ENCODE measurements at places on chromosomes 4 and X.

- DNase-seq, result no peak
Observed at GRCh38 chr4:79687006-79687405, 279.0 kb upstream of the GK2 start.

- DNase-seq, result no peak
Observed at GRCh38 chrX:54066841-54067240, 22.6 kb upstream of the PHF8 start.

DNA sequence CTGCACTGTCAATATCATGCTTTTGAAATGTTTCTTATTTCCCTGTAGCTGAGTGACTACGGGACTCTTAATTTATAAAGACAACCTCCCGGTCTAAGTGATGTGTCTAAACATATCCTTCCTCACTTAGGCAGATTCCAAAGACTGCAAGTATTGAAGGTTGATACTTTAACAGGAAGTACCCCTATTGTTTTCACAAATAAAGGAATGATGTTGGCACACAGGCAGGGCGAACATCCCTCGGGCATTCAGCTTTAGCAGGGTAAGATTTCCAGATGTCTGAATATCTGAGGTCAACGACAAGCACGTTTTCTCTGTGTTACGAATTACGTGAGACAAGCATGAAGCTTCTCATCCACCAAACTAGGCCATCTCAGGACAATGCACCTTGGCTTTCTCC, 638.0 kb upstream of the FRG1 start:
- DNase-seq, result no peak

DNA sequence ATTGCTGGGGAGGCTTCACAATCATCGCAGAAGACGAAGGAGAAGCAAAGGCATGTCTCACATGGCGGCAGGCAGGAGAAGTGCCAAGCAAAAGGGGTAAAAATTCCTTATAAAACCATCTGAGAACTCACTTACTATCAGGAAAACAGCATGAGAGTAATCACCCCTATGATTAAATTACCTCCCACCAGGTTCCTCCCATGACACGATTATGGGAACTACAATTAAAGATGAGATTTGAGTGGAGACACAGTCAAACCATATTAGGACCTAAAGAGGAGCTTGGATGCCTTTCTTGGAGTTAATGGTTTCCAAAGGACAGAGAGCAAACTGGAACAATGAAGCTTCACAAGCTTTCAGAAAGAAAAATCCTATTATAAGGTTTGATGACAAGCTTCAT, 168.4 kb upstream of the SMARCAD1 start:
- no peak for DNase-seq

DNA sequence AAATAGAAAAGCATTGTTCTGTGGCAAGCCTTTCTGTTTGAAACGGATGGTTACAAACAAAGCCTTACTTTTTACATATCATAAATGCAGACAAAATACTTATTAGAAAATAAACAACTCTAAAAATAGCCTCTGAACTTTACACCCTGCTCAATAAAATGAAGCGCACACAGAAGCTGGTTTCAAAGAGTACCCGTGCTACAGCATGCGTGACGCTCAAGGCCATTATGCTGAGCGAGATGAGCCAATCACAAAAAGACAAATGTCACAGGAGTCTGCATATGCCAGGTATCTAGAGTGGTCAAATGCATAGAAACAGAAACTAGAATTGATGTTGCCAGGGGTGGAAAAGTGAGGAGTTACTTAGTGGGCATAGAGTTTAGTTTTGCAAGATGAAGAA, 326.5 kb upstream of the GATB start:
- no peak for DNase-seq

DNA sequence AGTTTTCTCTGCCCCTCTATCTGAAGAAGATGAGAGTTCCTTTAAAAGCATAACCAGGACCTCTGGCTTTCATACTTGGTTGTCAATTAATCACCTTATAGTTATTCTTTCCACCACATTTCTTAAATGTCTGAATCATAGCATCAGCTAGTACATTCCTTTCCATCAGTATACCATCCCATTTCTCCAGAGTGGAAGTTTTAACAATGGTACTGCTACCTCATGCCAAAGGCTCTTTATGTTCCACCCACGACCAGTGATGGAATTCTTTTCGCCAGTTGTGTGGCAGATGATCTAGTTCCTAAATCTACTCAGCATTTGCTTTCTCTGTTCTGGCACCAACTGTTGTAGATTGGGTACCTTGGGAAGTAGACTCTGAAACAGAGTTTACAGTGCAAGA, 379.8 kb downstream of the ZNF674 start:
- no peak for DNase-seq

DNA sequence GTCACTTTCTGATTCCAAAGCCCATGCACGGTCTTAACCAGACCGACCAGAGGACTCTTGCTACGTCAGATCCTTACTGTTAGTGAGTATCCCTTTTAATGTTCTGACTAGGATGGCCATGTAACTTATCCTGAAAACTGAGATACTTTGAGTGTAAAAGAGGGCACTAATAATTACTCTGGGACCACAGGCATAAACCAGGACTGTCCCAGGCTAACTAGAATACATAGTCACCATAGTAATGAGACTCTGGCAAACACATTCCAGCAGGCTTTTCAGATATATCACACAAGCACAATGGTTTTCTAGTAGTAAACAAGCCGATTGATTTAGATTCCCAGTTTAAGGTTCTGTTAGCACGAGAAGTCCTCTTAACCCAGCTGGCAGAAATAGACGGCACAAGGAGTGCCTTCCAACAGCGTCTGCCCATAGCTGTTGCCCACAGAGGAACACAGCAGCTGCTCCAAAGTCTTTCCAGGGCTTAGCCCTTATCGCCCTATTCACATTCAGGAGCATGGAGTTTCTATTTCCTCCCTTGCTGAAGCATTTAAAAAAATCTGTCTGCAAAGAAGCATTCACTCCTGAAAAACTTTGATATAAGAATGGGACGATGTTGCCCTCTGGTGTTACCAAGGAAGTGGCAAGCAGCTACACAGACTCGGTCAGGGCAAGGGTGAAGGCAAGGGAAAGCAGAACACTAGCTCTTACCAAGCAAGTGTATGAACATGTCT, 92.4 kb downstream of the CXCL13 start:
- DNase-seq, result no peak

DNA sequence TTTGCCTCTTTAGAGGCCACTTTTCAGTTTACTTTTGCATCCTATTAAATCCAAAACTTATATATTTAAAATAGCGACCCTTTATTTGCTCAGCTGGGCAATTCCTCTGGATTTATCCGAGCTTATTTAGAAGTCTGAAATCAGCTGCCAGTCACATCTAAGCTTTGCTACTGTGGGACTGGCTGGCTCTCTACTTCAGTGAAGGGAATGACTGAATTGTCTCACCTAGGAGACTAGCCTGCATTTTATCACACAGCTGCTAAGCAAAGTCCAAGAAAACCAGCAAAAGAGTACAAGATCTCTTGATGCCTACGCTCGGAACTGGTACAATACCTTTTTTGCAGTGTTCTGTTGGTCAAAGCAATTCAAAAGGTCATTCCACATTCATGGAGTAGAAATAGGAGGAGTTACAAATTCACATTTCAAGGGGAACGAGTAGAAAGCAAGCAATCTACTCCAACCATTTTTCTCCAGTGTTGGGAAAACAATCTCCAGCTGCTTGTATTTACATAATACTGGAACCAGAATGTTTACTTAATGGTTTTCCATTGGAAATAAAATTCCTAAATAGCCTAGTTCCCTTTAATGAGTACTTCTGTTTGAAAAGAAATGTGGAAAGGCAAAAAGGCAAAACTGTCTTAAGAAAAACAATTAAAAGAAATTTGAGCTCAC, 160.2 kb downstream of the MAGEB5 start:
- DNase-seq, result no peak

GRCh38 chr4:109065006-109065405, 237.5 kb downstream of the COL25A1 start:
- DNase-seq, result no peak

- DNase-seq, result no peak
Observed at GRCh38 chr4:41999321-41999720, 9.0 kb downstream of the SLC30A9 start.

GRCh38 chrX:134604701-134605311, 53.5 kb downstream of the PLAC1 start:
- no peak for DNase-seq

DNA sequence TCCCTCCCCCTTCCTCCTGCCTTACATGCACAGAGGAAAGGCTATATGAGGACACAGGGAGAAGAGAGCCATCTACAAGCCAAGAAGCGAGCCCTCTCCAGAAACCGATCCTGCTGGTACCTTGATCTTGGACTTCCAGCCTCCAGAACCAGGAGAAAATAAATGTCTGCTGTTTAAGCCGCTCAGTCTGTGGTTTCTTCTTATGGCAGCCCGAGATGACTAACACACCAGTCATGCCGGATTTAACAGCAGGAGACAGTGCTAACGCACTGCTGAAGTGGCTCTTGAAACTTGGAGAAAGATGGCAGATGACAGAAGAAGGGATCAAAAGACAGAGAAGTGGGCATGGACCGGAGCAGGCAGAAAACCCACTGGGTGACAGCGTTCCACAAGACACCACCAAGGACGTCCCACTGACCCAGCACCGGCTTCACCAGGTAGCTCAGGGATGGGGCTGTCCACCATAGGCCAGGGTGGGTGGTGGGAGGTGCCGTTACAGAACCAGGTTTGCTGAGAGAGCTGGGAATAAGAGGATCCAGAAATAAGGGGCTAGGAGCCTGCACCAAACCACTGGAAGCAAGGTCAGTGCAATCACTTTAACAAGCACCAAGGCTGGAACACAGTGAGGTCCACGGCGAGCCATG, 6.2 kb upstream of the MAN2B2 start:
- DNase-seq, result no peak

DNA sequence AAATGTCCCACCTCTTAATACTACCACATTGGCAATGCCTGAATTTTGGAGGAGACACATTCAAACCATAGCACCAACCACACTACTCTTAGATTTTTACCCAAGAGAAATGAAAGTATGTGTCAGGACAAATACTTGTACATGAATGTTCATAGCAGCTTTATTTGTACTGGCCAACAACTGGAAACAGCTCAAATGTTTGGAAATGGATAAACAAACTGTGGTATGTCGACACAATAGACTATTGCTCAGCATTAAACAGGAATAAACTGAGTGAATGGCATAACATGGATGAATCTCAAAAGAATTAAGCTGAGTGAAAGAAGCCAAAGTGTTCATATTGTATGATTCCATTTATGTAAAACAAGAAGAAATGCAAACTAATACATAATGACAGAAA, 18.5 kb upstream of the EDA start:
- no peak for DNase-seq

GRCh38 chr4:80767944-80768343, 262.6 kb upstream of the BMP3 start:
- no peak for DNase-seq

- DNase-seq, result peak; percentile 14
Observed at GRCh38 chr4:158172261-158173258, at the start of gene GASK1B. Gene GASK1B, minus strand, starts transcription at chr4:158173025. Its CDS starts 1,650 bp downstream, at chr4:158171375.

DNA sequence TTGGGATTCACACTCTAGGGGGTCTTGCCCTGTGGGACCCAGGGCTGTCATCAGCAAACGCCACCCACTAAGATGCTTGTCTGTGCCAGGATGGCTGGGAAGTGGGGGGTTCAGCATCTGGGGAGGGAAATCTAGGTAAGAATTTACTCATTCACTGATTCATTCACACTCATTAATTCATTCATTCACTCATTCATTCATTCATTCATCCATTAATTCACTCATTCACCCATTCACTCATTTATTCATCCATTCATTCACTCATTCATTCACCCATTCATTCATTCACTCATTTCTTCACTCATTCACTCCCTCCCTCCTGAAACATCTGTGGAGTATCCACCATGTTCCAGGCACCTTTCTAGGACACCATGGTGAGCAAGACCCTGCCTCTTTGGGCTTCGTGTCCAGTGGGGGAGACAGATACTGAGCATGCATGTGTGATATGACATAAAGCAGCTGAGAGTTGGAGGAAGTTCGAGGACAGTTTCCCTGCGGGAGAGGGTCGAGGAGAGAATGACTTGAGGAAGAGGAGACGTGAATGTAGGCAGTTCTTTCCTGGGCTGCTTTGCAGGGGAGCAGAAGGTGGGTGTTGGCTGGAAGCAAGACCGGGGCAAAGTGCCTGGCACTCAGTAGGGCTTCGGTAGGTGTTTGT, 90.6 kb downstream of the SORCS2 start:
- DNase-seq, result no peak

DNA sequence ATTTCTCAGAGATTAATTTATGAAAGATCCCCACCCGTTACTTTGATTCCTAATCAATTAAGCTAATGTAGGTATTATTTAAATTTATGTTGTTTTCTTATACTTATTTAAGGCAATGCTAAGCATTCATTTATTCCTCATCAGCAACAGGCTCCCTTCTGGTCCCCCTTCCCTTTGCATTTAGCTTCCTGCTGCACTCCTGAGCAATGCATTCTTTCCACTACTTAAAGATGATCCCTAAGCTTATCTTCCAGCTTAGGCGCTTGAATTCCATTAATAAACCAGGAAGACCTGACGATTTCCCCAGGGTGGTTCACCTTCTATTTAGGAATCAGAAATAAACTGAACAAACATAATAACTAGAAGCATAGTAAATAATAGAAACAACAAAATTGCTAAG, 1003.1 kb downstream of the FSTL5 start:
- DNase-seq, result no peak

GRCh38 chr4:88575186-88575585, 17.1 kb upstream of the HERC3 start:
- no peak for DNase-seq

DNA sequence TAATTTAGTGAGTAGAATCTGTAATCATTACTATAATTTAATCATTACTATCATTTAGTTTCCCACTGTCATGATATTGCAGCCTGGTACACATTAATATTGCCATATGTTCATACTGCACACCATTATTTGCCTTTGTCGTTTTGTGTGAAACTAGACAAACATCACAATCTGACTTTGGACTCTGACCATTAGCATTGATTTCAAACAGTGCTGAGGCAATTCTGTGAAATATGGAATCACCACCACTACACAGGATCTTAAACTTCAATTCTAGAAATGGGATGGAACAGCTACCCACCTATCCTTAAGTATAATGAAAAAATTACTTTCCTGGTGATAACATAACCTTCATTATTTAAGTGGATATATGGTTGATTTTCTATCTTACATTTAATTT, 98.3 kb downstream of the SORBS2 start:
- no peak for DNase-seq

- DNase-seq, result no peak
Observed at GRCh38 chr4:40258627-40259026, 61.8 kb downstream of the RHOH start.

DNA sequence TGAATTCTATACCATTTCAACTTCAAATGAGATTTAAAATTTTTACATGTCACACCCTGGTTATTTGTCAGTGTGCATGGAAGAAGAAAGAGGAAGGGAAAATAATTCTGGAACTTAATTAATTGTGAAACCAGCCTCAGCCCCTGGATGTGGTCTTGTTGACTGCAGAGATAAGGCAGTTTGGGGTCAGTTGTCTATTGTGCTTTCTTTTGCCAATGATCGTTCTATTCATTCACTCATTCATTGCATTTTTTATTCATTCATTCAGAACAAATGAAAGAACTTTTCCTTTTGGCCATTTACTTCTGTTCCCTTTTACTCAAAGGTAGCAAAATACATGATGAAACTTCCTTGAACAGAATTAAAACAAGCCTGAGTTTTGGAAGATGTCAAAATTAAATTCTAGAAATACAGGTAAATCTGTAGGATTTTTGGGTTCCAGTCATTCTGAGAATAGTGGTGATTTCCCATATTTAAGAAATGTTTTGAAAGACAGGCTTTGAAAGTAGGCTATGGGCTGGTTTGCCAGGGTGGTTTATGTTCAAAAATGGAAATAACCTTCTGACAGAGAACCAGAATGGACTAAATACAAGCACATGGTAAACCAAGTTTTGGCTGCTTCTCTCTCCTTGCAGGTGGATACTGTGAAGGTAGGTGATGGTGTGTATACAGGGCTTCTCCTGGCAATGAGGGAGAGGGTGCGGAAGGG, 35.7 kb downstream of the PARM1 start:
- DNase-seq, result no peak

All from CD4-positive, CD25-positive, alpha-beta regulatory T cell (primary cell).